Amniotic stem cell (primary cell): ENCODE measurements at places on chromosomes 4 and X.
A peak's percentile ranks its signal among the peaks of the same experiment; 100 is the strongest.

- DNase-seq = no peak
These were observed 80.7 kb upstream of the TMEM164 start for GRCh38 chrX:109922190-109922589.

GRCh38 chr4:89259301-89260028 is 48.1 kb downstream of the GPRIN3 start:
- no peak for DNase-seq

DNA sequence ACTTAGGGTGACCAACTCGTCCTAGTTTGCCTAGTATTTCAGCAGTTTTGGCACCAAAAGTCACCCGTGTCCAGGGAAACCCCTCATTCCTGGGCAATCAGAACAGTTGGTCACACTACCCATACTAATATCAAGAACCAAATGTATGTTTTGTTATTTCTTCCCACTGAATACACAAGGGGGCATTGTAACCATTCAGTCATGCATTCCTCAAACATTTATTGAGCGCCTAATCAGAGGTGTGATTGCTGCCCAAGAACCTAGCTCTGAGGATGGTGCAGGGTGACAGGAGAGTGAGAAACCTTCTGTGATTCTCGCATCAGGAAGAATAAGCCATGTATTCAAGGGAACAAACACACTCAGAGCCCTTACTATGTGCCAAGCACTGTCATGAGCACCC is 69.8 kb upstream of the RAI2 start:
- no peak for DNase-seq

DNA sequence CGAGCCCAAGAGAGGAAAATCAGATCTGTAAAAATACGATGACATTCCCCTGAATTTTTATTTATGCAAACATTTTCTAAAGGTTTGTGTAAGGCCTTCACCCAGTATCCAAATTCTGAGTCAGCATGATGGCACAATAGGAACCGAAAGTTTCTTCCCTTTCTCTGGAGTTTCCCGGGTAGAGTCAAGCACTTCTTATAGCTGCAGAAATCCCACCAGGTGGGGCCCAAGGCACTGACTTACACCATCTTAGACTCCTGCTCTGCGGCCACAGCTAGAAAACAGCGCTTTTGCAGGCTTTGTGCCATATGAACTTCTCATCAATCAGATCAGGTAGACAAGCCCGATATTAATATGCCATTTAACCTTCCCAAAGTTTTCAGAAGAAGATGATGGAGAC is 13.4 kb downstream of the LEF1 start:
- no peak for DNase-seq

DNA sequence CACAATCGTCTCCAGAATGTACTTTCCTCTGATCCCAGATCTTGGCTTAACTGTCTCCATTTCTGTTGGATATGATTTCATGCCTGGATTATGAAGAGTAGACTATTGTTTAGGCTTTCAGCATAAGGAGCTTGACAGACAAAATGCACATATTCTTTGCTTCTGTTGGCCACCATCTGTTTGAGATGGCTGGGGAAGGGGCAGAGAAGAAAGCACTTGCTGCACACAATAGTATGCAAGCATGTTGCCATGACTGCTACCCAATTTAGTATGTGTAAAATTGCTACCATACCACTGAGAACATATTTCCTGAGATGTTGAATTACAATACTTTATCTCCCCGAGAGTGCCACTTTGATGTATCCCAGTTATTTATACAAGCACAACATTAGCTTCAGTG is 127.9 kb upstream of the BMPR1B start:
- DNase-seq = no peak

DNA sequence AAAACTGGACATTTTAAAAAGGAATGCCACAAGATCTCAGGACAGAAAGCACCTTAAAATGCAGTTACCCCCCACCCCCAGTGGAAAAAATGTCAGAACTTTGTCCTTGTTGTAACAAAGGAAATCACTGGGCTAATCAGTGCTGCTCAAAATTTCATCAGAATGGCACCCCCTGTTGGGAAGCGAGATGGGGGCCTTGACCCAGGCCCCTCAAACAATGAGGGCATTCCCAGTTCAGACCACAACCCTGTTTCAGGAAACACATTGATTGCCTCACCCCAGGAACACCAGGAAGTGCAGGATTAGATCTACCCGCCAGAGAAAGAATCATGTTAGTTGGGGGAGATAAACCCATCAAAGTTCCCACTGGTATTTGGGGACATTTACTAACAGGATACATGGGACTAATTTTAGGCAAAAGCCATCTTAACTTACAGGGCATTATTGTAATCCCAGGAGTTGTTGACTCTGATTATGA is 16.4 kb downstream of the SPIN2B start:
- no peak for DNase-seq

DNA sequence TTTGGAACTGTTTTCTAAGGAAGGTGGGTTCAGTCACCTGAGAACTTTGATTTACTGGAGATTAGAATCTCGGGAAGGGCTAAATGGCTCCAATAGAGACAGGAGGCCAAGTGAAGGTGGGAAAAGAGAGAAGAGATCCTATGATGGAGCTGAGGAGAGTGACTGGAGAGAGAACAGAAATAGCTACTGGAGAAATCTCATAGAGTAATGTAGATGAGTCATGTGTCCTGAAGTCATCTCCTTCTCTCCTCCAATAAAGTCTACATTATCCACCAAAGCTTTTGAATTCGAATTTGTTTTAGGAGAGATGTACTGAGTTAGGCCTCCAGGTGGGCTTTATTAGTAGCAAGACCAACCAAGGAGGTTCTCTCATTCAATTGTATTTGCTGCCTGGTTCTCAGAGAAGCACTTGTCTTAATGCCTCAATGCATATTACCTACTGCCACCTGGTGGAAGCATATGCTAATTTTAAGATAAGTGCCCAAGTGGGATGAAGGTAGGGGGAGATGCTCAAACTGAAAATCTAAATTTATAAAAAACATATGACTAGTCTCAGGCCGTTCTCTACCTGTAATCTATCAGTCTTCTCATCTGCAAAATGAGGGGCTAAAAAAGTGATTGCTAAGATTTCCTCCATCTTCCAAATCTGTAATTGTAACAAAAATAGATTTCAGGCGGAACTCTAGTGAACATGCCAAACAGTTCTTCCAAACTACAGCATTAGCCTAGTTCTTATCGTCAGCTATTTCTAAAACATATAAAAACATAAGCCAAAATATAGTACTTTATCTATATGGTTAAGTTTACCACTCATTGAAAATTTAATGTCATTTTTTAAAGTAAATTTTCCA is 24.4 kb downstream of the TXK start:
- DNase-seq = no peak

- DNase-seq = no peak
These were observed 238.7 kb downstream of the GASK1B start for GRCh38 chr4:157934151-157934550.

DNA sequence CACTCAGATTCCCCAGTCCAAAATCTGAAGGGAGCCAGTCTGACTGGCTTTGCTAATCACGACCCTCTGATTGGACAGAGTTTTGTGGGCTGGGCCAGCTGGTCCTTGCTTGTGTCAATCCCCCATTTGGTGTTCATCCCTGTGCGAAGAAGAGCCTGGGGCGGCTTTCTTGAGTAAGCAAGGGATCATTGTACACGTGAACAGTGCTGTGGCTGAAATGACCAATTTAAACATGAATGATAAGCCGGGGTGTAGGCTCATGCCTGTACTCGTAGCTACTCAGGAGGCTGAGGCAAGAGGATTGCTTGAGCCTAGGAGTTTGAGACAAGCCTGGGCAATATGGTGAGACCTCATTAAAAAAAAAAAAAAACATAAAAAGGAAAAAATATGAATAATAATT is 379.1 kb downstream of the RAPGEF2 start:
- DNase-seq = no peak

- DNase-seq = no peak
These were observed 101.2 kb downstream of the NCAPG start for GRCh38 chr4:17912011-17912410.

GRCh38 chr4:186068581-186069348 is at the start of gene TLR3:
Gene TLR3, plus strand, starts transcription at chr4:186069156. Its CDS starts 7,464 bp downstream, at chr4:186076620.
- no peak for DNase-seq

DNA sequence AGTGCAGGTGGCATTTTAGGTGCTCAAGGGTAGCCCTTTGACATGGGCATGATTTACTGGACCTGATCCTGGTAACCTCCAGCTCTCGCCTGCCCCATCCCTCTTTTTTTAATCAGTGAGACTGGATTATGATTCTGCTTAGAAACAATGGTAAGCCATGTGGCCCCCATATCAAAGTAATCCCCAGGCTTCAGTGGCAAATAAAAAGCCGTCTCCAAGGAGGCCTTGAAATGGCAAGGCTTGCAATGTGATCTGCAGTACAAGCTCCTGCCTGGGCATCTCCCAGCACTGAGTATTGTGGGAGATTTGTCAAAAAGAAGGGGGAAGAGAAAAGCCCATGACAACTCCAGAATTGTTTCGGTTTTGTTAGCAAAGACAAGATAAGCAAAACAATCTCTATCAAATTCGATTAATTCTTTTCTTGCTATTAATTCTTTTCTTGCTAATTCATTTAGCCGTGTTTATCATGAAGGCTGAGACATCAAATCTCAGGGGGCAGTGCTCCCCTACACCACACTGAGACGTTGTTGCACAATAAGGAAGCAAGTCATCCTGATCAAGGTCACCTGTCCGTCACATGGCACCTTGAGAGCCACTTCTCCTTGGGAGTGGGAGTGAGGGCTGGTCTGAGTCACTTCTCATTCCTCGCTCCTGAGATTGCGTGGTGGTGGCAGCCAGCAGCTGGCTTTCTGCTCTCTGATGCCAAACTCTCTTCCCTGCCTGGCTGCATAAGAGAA is 312.7 kb upstream of the GATB start:
- DNase-seq = no peak

DNA sequence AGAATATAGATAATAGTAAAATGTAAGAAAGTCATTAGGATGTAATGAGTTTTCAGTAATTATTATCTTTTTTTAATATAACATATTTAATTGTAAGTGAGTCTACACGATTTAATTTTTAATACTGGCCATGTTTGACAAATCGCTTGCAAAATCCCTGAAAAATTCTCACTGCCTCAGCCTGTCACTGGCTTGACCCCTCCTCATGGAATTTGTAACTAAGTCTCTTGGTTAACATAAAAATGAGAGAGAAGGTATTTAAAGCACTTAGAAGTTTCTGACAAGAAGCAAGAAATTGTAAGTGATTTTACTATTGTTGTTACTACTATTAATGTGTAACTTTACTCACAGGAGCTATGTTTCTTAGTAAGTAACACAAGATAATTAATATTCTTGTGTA is 237.9 kb upstream of the GK2 start:
- no peak for DNase-seq

GRCh38 chr4:158050942-158051341 is 121.9 kb downstream of the GASK1B start:
- DNase-seq = peak; percentile 0

- no peak for DNase-seq
These were observed 715.8 kb downstream of the CCSER1 start for GRCh38 chr4:90842960-90843359.

DNA sequence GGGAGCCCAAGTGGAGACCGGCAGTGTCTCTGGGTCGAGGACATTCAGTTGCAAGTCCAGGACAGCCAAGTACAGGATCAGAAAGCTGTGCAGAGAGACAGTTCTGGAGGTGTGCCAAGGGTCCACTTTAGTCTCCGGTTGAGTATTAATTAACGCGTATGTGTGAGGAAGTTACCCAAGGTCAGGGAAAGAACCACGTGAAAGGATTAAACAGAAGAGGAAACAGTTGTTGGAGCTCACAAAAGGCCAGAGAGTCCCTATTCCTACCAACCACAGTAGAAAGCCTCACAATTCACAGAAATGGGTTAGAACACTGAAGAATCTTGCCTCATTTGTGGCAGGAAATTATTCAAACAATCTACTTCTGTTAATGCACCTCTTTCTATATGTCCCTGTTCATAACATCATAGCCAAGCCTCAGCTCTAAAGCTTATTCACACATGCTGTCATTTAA is 17.9 kb upstream of the NSUN7 start:
- DNase-seq = no peak

GRCh38 chr4:171565130-171565788 is 247.9 kb upstream of the GALNTL6 start:
- no peak for DNase-seq

DNA sequence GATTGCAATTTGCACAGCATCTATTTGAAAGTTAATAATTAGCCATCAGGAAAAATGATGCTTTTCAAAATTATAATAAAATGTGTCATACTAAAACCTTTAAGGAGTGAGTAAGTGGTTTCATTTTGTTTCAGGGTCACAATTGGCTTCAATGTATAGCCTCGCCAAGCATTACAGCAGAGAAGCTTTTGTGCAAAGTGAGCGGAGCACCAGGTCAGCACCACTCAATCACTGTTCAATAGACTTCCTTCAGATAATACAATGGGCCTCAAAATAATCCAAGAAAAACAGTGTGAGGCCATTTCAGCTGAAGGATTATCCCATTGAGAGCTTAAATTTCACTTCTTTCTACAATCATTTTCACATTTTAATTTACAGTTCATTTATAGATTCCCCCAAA is 409.2 kb upstream of the SLIT2 start:
- DNase-seq = no peak

DNA sequence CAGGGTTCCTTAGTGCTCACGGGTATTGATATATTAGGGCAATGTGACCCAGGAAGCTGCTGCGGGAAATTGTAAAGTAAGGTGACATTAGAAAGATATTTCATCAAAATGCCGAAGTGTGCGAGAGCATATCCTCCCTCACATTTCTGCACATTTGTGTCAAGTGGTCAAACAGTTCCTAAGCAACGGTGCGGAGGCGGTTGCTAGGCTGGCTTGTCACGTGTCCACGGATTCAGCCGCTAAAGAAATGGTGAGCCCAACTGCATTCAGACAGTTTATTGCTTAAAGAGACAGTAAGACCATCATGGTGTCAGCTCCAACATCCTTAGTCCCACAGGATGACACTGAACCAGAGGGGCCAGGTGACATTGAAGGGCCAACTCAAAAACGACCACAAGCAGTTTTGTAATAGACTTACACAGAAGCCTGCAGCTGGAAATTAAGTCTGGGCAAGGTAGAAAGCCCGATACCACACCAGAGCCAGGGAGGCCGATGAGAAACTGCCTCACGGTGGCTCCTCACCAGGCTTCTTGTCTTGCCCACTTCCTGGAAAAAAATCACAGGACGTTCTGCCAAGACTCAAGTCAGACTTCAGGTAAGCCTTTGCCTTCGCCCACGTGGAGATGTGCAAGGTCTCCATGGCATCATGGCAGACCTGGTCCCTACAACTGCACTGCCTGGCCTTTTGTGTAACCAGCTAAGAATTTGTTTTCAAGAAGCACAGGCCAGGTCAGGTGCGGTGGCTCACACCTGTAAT is 50.4 kb downstream of the USP11 start:
- DNase-seq = no peak
